ENCODE measurements at places on chromosomes 16 and 17.

GRCh38 chr17:74430706-74431567 is 951 bp upstream of the GPRC5C start:
- peak; percentile 31 for DNase-seq

DNA sequence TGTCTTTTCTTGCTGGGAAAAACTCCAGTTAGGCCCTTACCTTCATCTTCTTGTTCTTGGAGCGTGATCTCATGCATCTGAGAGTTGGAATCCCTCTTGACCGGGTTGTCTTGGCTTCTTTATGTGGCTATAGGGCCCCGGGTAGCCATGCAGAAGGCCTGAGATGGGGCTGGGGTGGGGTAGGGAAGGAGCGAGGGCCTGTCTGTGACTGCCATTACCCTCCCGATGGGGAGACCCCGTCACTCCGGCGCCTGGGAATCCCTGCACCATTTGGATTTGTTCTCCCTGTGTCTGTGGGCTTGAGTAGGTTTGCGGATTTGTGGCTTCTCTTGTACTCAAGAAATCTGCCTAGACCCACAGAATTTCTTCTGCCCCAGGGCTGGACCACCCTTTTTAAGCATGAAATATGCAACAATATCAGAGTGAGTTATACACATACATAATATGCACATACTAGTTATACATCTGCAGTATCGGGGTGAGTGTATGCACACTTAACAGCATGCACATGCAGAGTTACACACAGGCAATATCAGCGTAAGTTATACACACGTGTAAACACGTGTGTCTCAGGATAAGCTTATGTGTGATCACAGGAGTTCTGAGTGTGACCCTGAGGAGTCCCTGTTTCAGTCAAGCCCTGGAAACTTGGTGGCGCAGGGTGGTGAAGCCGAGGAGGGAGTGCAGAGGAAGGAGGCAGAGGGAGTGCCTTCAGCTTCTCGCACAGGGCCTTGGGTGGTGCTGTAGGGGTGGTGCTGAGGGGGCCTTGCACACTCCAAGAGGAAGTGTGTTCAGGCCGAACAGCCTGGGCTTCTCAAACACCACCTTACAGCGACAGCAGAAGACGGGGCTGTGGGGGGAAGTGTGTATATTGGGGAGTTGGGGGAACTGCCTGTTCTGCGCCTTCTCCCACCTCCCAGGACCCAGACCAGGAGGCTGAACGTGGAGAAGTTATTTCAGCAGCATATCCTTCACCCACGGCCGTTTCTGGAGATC is 18.5 kb downstream of the CCDC42 start:
- DNase-seq = no peak

GRCh38 chr16:17414916-17415315 is 55.8 kb downstream of the XYLT1 start:
- DNase-seq = no peak

DNA sequence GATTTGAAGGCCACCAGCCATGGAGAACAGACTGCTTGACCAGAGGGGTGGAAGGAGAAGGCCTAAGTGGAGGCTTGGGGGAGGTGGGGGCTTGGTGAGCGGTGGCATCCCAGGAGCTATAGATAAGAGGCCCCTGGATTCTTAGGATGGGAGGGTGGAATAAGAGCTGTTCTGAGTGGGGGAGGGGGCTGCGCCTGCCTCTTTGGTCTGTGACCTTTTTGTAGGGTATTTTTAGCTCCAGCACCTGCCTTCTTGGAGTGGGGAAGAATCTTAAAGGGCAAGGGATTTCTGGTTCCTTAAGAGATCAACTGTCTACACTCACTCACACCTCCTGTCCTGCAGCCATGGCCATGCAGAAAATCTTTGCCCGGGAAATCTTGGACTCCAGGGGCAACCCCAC is 567 bp downstream of the ENO3 start:
- DNase-seq = no peak

DNA sequence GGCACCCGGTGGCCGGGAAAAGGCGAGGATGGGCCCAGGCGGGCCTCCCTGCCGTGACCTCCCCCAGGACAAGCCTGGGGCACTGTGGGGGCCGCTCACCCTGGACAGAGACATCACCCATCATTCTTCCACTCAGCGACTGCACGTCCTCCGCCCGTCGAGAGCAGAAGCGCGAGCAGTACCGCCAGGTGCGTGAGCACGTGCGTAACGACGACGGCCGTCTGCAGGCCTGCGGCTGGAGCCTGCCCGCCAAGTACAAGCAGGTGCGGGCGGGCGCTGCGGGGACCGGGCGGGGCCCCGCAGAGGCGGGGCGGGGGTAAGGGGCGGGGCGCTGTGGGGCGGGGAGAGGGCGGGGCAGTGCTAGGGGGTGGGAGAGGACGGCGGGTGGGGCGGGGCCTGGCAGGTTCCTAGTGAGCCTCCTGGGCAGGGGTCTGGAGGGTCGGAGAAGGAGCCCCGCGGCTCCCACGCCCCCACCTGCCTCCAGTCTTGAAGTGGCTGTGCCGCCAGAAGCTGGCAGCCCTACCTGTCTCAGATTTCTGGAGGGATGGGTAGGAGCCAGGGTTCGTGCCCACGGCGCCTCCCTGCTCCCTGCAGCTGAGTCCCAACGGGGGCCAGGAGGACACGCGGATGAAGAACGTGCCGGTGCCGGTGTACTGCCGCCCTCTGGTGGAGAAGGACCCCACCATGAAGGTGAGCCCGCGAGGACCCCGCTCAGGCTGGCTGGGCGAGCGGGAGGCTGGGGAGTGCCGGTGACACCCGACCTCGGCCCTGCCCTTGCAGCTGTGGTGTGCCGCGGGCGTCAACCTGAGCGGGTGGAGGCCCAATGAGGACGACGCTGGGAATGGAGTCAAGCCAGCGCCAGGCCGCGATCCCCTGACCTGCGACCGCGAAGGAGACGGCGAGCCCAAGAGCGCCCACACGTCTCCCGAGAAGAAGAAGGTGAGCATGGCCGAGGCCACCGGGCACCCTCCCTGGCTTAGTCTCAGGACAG is 7.5 kb downstream of the NME3 start:
- no peak for DNase-seq

DNA sequence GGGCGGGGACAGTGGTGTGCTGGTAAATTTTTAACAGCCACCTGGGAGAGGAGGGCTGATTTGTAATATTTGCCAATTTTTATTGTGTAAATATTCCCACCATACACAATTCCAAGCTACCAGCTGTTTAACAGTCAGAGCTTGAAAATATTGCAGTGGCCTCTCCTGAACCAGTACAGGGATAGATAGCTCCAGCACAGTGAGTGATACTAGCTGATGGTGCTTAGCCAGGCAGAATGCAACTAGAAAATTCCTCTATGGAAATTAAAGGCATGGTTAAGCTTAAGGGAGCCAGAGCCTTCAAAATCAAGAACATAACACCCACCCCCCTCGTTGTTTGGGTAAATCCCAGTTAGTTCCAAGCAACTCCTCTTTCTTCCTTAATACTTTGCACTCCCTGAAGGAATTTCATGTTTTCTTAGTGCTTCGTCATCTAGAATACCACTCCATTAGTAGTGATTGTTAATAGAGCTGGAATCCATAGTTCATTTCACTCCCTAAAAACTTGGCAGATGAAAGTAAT is 96.6 kb downstream of the CYB561 start:
- DNase-seq = peak; percentile 48

GRCh38 chr16:25433388-25433787 is 175.7 kb upstream of the ZKSCAN2 start:
- no peak for DNase-seq

DNA sequence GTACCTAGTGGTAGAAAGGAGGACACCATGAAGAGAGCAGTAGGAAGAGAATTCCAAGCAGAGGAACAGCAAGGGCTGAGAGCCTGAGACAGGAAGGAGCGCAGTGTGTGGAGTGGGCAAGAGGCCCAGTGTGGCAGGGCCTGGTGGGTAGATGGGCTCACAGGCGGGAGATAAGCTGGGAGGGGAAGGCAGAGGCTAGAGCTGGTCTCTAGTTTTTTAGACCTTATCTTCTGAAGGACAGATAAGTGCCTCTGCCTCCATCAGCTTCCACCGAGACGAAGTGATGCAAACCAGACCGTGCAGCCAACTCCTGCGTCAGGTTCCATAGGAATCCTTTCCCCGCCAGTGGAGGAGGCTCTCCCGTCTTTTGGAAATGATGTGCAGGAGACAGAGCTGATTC is 33.6 kb downstream of the CDH1 start:
- no peak for DNase-seq

GRCh38 chr17:5705081-5705875 is 121.0 kb upstream of the NLRP1 start:
- no peak for DNase-seq

DNA sequence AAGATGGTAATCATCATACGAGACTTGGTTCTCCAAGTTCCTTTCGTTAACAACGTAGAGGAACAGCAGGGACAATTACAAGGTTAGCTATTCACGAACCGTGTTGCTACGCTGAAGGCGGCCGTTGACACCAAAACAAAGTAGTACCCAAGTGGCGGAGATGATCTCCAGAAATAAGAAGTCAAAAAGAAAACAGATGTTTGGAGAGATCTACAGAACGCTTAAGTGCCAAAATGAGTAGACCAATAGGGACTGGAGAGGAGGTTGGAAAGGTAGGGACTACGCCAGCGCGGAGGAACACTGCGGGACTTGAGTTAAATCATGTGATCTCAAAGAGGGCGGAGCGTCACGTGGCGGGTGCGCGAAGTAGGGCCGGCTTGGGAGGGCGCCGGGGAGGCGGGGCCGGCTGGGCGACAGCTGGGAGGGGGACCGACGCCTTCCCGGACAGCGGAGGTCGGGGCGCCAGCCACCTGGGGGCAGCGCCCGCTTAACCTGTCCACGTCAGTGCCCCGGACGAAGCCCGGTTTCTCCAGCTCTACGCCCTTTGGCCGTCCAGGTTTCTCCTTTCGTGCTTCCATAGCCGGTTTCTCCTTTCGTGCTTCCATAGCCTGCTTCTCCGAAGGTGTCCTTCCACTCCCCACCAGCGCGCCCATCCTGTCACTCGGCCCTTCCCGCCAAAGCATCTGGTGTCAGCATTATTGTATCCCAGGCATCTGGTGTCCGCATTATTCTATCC is 636 bp upstream of the GABARAP start:
- DNase-seq = peak; percentile 94

DNA sequence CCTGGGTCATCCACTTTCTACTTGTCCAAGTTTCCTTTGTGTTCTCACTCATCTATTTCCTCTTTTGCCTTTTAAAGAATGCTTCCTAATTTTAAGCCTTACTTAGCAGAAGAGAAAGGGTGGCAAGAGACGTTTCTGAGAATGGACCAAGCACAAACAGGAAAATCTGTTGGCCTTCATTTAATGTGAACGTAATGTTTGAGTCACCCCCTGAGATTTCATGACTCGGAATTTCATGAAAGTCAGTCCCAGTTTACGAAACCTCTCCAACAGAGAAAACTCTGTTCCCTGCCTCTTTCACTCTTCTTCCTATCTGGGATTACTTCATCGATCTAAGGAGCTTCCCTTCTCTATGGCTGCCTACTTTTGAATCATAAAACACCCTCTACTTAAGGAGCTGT is at the start of gene CD300E:
CD300E (minus strand) TSS at position 46 of the 401 bp plus-strand sequence. CDS start 117 bp downstream, outside the sequence.
- no peak for DNase-seq

- DNase-seq = no peak
These were observed 32.5 kb downstream of the PPM1E start for GRCh38 chr17:58788199-58788598.

DNA sequence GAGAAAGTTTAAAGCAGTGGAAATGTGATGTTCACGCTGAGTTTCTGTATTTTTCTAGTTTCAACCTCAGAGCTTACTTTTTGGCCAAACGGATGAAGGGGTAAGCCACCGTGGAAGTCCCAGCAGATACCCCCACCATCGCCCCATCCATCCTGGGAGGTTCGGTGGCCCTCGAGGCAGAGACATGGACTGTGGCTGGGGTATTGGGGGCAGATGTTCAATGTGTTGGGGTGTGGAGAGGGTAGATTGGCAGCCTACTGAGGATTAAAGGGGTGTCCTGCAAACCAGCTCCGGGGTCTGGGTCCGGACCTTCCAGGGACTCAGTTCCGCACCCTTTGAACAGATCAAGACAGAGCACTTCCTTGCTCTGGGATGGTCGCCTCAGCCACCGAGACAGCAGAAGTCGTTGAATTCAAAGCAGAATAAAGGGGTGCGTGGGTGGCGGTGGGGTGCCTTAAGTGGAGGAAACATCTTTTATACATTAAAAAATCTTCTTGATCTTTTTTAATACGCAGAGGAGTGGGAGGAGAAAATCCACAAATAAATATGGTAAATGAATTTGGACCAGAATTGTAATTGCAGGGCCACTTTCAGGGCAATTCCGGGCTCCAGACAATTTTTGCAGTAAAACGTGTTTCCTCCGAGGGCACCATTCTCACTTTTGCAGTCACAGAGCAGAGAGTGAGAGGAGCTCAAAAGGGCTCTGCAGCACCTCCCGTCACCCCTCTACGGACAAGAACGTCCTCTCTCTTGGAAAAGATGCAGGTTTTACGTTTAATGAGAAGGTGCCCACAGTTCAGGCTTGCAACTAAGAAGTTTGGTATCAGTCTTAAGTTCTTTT is 8.2 kb upstream of the CBX8 start:
- DNase-seq = no peak

DNA sequence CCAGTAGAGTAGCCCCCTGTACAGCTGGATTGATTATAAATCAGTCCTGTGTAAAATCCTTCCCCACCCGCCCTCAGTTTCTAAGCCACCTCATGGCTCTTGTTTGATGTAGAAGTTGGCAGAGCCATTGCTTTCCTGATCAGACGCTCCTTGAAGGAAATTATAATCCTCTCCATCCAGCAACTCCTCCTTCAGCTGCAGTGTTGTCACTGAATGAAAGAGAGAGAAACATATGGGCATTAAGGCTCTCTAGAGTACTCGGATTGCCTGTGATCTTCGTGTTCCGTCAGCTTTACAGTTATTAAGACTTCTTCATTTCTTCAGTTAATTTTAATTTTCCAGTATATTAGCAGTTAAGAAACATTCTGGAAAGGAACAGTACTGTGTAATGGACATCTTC is 14.3 kb downstream of the NME2 start:
- no peak for DNase-seq

- no peak for DNase-seq
These were observed 452.7 kb downstream of the WWOX start for GRCh38 chr16:78552106-78552675.

DNA sequence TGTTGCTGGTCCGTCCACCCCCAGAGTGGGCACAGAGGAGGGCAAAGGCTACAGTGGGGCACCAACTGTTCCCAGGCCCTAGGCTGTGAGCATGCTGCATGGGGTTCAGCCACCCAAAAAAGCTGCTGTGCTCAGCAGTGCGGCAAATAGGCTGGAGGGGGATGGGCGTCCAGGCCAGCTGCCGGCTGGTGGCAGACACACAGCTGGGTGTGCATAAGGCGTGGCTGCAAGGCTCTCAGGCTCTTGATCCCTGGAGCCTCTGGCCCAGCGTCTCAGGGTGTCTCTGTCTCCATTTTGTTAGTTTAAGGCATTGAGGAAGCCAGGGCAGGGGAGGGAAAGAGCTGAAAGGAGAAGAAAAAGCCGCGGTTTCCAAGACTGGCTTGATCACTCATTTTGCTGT is 8.8 kb downstream of the RPL19 start:
- no peak for DNase-seq

- DNase-seq = no peak
These were observed 52.1 kb downstream of the CDH11 start for GRCh38 chr16:65069766-65070165.
